ENCODE measurements at places on chromosomes 7 and 10. TPM values are rescaled to one million over a fixed set of nuclear protein-coding genes. Genes with fewer than 3 reads are reported as not detected.

Gene DEPP1
- 98.1 TPM for total RNA-seq

Gene NEURL1
- total RNA-seq = under 0.01 TPM

Gene AFAP1L2
- 0.51 TPM for total RNA-seq

Gene LRRC72
- total RNA-seq = not detected

Gene RELN
- under 0.01 TPM for total RNA-seq

Gene RTKN2
- total RNA-seq = not detected

Gene DYNC1I1
- total RNA-seq = not detected

Gene AGR2
- not detected for total RNA-seq

Gene ZDHHC4
- total RNA-seq = 79.8 TPM

Gene PRTFDC1
- 9.6 TPM for total RNA-seq

Gene MORN4
- 33.7 TPM for total RNA-seq

Gene IDI2
- not detected for total RNA-seq

Gene LBX1
- under 0.01 TPM for total RNA-seq

Gene PROSER2
- 45.7 TPM for total RNA-seq

Gene FAM24B
- total RNA-seq = 3.2 TPM

Gene TWIST1
- total RNA-seq = 70.1 TPM

Gene PALD1
- 3.7 TPM for total RNA-seq

Gene ACSL5
- total RNA-seq = 6.5 TPM

Gene SLC39A12
- total RNA-seq = not detected

Gene PRPS1L1
- not detected for total RNA-seq

Gene GARIN1A
- total RNA-seq = 0.23 TPM

Gene ANK3
- total RNA-seq = 13.8 TPM

Gene ADCY1
- 1.9 TPM for total RNA-seq

Gene TLL2
- not detected for total RNA-seq

Gene HERPUD2
- 38.0 TPM for total RNA-seq

Gene CARD11
- 0.70 TPM for total RNA-seq

Gene PPP1R17
- total RNA-seq = not detected

Gene PTN
- 7.4 TPM for total RNA-seq

Gene TSPAN14
- total RNA-seq = 22.9 TPM

Gene DKK1
- 95.7 TPM for total RNA-seq

Gene NPVF
- total RNA-seq = not detected

Gene SCART1
- total RNA-seq = 2.1 TPM

Gene ABCA13
- total RNA-seq = not detected

Gene PIP
- not detected for total RNA-seq

Gene TRRAP
- 17.4 TPM for total RNA-seq

Gene VCL
- 277 TPM for total RNA-seq
